A549 (cell line): ENCODE measurements at places on chromosomes 2 and 18.

DNA sequence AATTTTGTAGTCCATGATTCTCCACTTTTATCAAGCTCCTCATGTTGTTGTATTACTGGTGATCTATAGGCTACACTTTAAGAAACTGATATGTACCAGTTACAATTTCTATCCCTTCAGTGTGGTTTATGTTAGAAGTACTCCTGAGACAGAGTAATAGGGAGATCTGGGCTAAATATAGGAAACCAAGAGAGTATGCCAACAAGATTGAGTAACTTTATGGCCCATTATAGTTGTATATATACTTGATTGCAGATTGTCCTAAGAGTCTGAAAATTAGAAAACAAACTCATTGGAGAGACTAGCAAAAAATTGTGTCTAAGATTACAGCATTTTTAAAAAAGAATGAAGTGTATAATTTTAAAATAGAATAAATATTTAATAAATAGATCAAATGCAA, 605.6 kb downstream of the XIRP2 start:
- no peak for DNase-seq

DNA sequence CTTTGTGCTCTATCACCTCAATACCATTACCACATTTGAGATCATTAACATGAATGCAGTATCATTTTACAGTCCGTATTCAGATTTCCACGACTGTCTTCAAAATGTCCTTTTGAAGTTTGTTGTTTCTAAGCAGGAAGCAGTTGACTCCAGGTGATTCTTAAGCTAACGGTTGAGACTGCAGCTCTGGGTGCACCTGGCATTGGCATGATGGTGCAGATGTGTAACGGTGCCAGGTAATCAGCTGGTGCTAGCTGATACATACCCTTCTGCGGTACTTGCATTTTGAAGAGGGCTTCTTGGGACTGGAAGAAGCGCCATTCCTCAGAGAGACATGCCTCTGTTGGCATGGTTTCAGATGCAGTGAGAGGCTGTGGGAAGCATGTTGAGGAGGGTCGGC, 19.5 kb downstream of the SIGLEC15 start:
- no peak for DNase-seq

DNA sequence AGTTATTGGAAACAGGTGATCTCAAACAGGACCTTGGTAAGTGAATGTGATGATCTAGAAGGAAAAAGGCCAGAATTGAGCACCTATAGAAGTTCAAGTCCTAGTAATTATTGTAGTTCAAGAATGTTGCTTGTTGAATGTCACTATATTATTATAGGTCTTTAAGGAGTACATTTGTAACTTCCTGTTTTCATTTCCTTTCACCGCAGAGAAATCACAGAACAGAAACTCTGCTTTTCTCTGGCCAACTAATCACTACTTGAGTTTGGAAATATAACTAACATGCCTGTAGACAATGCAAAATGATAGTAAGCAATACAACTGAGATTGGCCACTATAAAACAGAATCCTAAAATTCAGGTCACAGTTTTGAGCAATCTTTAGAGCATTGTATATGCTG, 61.8 kb upstream of the EFEMP1 start:
- no peak for DNase-seq

DNA sequence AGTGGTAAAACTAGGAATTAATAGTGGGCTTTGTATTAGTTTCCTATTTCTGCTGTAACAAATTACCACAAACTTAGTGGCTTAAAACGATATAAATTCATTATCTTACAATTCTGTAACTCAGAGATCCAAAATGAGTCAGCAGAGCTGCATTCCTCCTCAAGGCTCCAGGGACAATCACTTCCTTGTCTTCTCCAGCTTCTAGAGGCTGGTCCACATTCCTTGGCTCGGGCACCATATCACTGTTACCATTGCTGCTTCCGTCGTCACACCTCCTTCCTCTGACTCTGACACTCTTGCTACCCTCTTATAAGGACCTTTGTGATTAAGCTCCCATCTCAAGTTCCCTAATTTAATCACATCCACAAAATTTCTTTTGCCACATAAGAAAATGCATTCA, 567.8 kb upstream of the KLHL29 start:
- no peak for DNase-seq

DNA sequence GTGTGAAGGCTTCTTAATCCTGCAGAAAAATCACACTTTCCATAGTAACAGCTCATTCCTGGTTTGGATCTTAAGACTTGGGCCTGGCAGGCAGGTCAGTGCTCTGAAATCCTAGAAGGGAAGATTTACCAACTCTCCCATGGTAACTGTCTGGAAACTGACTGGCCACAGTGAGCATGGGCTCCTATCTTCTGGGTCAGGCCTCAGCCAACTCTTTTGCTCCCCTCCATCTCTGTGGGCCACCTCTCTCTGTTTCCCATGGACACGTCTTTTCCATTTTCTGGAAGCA, 86.7 kb downstream of the ACAA2 start:
- DNase-seq: no peak

- DNase-seq: no peak
These were observed 50.6 kb upstream of the TFCP2L1 start for GRCh38 chr2:121335294-121336290.

- peak; percentile 90 for DNase-seq
These were observed 207.0 kb upstream of the FANCL start for GRCh38 chr2:58448065-58448507.

DNA sequence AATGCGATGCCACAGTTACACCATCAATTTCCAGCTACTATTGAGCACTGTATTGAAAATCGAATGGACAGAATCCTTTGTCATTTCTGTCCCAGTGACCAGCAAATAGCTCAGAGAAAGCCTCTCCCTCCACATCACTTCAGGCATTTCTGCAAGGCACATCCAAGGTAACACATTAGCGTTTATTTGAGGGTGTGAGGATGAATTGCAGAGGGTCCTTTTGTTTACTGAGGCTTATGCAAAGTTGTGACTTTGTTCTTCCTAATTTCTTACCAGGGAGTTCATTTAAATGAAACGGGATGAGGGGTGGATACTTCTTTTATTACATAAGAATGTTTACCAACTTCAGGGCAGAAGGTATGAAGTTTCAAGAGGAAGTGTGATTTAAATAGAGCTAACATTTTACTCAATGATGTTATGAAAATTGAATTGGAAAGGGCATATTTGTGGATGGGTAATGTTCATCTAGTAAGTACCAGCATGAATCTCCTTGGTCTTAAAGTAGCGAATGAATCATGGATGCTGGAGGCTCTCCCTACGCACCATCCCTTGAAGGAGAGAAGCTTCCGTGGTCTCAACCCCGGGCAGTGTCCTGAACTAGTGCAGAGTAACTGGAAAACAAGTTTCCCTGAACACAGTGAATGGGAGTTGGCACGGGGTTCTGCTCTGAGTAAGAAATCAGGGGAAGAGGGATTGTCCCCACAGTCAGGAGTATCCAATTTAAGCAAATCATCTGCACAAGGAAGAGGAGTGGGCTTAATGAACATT, 756.5 kb downstream of the GALR1 start:
- no peak for DNase-seq

- DNase-seq: no peak
These were observed 876.6 kb downstream of the DCDC2C start for GRCh38 chr2:4579977-4580376.

GRCh38 chr2:114456566-114456965, 14.1 kb downstream of the DPP10 start:
- no peak for DNase-seq

DNA sequence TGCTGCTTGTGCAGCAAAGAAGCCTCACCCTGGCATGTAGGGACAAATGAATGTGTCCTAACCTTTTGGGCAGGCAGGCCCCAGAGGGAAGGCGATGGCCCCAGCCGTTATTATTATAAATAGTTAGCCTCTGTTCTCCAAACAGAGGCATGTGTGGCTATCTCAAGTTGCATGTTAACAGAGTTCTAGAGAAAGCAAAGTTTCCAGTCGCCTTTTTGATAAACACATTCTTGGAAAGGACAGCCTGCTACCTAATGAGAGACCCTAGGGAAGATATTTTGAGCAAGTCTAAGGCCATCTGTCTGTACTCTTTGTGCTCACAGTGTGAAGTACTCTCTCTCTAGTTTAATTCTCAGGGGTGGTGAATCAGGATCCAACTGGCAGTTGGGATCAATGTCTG, 97.4 kb upstream of the FHL2 start:
- DNase-seq: no peak
